Epithelial cell of proximal tubule (primary cell): ENCODE measurements at places on chromosomes 7 and 10. TPM values are rescaled to one million over a fixed set of nuclear protein-coding genes. Genes with fewer than 3 reads are reported as not detected.

ALKBH4 gene
- 19.3 and 26.9 TPM in 2 replicates for total RNA-seq

NANOS1 gene
- 3.9 and 8.0 TPM in 2 replicates for total RNA-seq

SAMD9L gene
- 0.07 and 0.69 TPM in 2 replicates for total RNA-seq

ADAMTS14 gene
- total RNA-seq: 1.3 and 1.4 TPM in 2 replicates

TET1 gene
- 0.52 and 1.0 TPM in 2 replicates for total RNA-seq

GBF1 gene
- total RNA-seq: 30.7 and 36.3 TPM in 2 replicates

LIPM gene
- not detected in 2 replicates for total RNA-seq

TAS2R5 gene
- 0.35 TPM in 1 of 2 replicates, not detected in the other for total RNA-seq

VIPR2 gene
- not detected in 2 replicates for total RNA-seq

FANK1 gene
- 2.8 and 9.2 TPM in 2 replicates for total RNA-seq

PILRB gene
- 14.3 and 14.5 TPM in 2 replicates for total RNA-seq

CYP26C1 gene
- total RNA-seq: 0.06 and 0.43 TPM in 2 replicates

RET gene
- 0.07 and 1.2 TPM in 2 replicates for total RNA-seq

NACAD gene
- 3.9 and 7.9 TPM in 2 replicates for total RNA-seq

UPK3B gene
- total RNA-seq: not detected in 2 replicates

ZNF503 gene
- 8.5 and 9.6 TPM in 2 replicates for total RNA-seq

RHOBTB1 gene
- total RNA-seq: 17.0 and 22.2 TPM in 2 replicates

AEBP1 gene
- 37.3 and 78.4 TPM in 2 replicates for total RNA-seq

CLDN12 gene
- total RNA-seq: 25.2 and 53.3 TPM in 2 replicates

XRCC2 gene
- total RNA-seq: 5.4 and 10.3 TPM in 2 replicates

DPP6 gene
- total RNA-seq: 1.2 TPM in 1 of 2 replicates, not detected in the other

GPR141 gene
- total RNA-seq: not detected in 2 replicates

SH2D4B gene
- total RNA-seq: not detected in 2 replicates

NEUROD6 gene
- total RNA-seq: not detected in 2 replicates

C7orf57 gene
- 0.22 TPM in 1 of 2 replicates, not detected in the other for total RNA-seq
